Activated T-cell treated with anti-CD3 and anti-CD28 coated beads, Interleukin-2, amount 50 U/mL, for 48 hours (primary cell): ENCODE measurements at places on chromosomes 6 and 20.

- no peak for DNase-seq
These were observed 21.9 kb upstream of the CHMP4B start for GRCh38 chr20:33789109-33789857.

DNA sequence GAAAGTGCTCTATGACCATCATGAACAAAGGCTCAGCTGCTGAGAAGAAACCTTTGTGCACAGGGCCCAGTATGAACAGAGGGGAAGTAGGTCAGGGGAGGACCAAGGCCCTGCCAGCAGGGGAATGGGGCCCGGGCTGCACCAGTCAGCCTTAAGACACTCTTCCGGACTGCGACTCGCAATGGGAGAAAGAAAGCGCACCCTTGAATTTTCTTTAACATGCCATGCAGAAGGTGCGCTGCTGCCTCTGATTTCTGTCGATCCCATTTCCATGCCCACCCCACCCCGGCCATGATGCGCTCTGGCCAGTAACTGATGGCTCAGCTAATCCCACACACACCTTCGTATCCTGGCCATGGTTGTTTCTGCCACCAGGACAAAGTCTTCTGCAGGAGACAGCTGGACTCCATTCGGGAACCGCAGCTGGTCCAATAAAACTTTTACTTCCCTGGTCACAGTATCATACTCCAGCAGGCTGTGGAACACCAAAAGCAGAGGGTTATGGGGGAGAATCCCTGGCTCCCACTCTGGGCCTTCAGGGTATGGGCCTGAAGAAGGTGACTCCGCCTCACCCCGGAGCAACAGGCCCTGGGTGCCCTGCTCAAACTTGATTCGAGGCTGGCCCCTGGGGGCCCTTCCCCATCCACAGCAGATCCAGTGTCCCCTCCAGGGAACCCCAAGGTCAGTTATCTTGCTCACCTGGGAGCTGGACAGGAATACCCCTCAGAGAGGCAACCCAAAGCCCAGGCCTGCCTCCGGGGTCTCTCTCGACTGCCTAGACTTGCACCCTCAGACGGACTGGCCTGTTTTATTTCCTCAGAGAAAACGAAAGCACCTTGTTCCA, 20.3 kb downstream of the CST7 start:
- DNase-seq, result no peak

DNA sequence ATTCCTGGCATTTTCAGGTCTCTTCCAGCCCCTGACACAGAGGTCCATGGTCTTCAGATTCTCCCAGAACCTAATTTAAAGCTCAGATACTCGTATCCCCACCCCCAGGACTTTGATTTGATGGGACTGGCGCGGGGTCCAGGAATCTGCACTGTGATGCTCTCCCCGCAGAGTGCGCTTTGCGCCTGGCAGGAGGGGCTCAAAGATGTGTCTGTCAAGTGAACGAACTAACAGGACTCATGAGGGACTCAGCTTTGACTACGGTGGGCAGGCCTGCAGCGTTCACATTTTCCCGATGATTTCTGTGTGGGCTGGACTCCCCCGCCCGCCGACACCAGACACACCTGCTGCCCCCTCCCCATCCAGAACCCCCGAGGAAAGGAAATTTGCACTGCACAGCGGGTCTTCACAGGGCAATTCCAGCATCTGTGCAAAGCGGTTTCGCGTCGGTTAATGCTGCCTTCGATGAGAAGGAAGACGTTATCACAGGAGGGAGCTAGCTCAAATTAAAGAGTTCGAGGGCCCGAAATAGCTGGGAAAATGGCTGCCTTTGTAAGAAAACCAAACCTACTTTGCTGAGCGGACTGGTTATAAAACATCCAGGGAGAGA, 90.2 kb downstream of the ZDHHC14 start:
- no peak for DNase-seq

GRCh38 chr6:31358302-31358701, 1.3 kb upstream of the HLA-B start:
- peak; percentile 30 for DNase-seq

GRCh38 chr6:45483501-45483900, 105.8 kb upstream of the SUPT3H start:
- DNase-seq, result no peak

- no peak for DNase-seq
These were observed 161.3 kb upstream of the EYA4 start for GRCh38 chr6:133079901-133080300.

DNA sequence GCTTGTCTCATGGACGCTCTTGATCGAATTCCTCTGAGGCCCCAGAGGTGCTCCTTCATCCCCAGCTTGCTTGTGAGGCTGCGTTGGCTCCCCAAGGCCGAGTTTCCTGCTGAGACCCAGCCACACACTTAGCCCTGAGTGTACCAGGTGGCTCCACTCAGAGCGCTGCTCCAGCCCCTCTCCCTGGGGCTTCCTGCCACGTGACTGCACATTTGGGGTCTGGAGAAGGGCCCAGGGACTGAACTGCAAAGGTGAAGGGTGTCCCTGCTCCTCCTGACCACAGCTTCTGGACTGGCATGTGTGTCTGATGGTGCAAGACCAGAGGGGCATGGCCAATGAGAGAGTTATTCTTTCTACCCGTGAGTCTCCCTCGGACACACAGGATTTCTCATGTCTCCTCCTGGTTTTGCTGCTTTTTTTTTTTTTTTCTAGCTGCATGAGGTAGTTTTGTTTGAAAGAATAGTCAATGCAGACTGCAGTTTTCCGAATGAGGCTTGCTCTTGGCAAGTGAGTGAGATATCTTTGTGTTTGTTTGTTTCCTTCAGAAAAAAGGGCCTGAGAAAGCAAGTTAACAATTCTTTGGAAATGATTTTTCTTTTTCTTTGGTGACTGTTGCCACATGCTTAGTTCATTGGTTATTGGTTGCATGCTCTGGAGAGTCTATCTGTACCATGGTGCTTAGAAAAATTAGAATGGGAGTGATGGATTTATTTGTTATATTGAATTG, 3.1 kb upstream of the ZNF831 start:
- DNase-seq, result no peak

- DNase-seq, result peak; percentile 65
These were observed 40.6 kb downstream of the TOX2 start for GRCh38 chr20:43955062-43955749.

DNA sequence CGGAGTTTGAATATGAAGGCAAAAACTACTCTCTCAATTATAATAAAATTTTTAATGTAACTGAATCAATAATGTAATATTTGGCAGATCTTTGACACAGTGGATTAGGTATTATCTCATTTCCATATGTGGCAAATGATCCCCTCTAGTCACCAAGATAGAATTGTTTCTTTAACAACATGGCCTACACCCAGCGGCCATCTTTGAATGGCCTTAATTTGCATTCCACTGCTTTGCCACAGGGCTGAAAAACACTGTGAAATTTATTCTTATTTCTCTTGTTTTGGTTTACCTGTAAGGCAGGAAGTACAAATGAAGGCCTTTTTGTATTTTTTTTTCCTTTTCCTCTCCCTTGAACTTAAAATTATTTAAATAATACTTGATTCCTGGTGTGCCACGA, 162.6 kb upstream of the SCGN start:
- no peak for DNase-seq

GRCh38 chr20:46004187-46004586, 4.5 kb upstream of the MMP9 start:
- no peak for DNase-seq

DNA sequence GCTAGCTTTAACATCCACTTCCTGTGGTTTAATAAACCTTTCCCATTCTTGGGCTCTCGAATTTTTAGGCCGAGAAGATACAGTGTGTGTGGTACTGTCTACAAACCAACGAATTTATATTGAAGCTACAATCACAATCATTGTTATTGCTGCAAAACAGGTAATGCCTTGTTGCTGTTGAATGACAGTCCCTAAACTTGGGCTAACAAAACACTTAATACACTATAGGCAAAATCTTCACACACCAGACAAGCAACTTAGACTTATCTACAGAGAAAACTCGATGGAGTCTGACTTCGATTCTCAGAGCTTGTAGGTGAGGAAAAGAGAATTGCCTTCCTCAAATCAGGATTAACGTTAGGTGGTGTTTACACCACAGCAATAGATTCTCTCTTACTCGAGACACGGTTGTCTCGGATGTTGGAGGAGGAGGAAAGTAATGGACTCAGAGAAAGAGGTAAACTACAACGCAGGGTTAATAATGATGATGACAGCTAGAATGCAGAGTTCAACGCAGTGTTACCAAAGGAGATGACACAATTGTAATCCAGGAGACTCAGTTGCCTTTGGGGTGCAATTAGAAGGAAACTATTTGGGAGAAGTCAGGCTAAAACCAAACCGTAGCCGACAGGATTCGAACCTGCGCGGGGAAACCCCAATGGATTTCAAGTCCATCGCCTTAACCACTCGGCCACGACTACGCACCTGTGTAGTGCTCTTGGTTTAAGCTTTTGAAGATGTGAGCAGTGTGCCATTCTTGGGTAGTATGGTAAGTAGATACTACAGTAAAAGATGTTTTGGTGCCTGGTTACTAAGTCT, 32.5 kb upstream of the ZNF184 start:
- peak; percentile 75 for DNase-seq

- no peak for DNase-seq
These were observed 23.3 kb downstream of the TMC2 start for GRCh38 chr20:2559651-2560050.

GRCh38 chr6:19562468-19562867, 274.7 kb upstream of the ID4 start:
- no peak for DNase-seq

GRCh38 chr20:61841966-61842365, 223.7 kb downstream of the TAF4 start:
- DNase-seq, result no peak

- no peak for DNase-seq
These were observed 6.6 kb downstream of the SLC2A4RG start for GRCh38 chr20:63745961-63746731.

DNA sequence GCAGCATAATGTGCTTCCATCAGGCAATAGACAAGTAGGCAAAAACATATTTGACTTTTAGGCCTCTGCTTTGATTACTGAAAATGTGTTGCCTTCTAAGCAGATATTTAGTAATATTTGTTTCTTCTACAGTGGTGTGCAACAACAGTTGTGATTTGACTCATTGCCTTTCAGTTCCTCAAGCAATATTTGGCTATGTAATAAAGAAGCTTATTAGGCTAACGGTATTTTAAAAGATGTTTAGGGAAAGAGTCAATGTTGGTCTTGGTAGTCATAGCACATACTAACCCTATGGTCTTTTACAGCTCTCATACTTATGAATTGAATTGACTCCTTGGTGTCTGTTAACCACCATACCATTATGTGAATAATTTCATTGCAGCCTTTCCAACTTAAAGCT, 124.1 kb downstream of the GRIK2 start:
- no peak for DNase-seq
